ENCODE measurements at places on chromosomes 11 and 22. TPM values are rescaled to one million over a fixed set of nuclear protein-coding genes. Genes with fewer than 3 reads are reported as not detected.

Gene TPBGL
- not detected for polyA plus RNA-seq

Gene HPS5
- polyA plus RNA-seq = 25.2 TPM

Gene TSPAN18
- 0.15 TPM for polyA plus RNA-seq

Gene SORL1
- 59.9 TPM for polyA plus RNA-seq

Gene MYBPC3
- polyA plus RNA-seq = 0.08 TPM

Gene IGLL5
- not detected for polyA plus RNA-seq

Gene ELFN2
- polyA plus RNA-seq = not detected

Gene MFNG
- 104 TPM for polyA plus RNA-seq

Gene CCDC157
- polyA plus RNA-seq = 1.6 TPM

Gene C11orf21
- polyA plus RNA-seq = not detected

Gene TRIM48
- not detected for polyA plus RNA-seq

Data from GM12878 (cell line).